ENCODE measurements at places on chromosomes 5 and 9.

GRCh38 chr5:74765929-74766328, 988 bp downstream of the GFM2 start:
- no peak for DNase-seq

DNA sequence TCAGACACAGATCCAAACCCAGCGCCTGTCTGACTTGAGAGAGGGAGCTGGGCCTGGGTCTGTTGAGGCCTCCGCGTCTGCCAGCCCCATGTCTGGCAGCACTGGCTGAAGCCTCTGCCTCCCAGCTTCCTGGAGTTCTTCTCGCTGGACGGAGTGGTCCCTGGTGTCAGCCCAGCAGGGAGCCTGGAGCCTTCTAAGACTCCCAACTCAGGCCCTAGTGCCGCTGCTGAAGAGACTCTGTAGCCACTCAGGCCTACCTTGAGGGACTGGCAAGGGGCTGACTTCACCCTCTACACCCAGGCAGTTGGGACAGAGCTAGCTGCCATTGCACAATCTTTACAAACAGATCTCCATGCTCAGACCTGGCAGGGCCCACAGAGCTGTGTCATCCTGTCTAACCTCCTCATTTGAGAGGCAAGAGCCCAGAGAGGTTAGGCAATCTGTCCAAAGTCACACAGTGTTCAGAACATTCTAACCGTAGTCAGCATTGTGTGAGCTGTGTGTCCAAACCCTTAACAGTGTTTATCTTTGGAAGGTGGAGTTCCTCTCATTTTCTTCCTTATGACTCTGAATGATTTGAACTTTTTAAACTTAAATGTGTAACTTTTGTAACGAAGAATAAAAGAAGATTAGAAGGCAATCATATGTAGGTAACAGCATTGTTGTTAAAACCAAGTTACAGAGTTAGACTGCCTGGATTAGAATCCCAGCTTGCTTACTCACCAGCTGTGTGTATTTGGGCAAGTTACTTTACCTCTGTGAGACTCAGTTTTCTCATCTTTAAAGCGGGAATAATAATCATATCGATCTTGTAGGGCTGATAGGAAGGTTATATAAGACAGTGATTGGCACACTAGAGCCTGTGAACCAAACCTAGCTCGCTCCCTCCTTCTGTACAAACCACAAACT, 4.6 kb upstream of the DUSP1 start:
- DNase-seq, result no peak

GRCh38 chr9:100354121-100354800, 1.5 kb upstream of the TEX10 start:
- no peak for DNase-seq

- DNase-seq, result no peak
Measured at GRCh38 chr9:70412832-70413463, 1.5 kb downstream of the KLF9 start.
